A549 treated with AZD2906 at 1 μM for 4 hours (cell line): ENCODE measurements at places on chromosomes 12 and 14. TPM values are rescaled to one million over a fixed set of nuclear protein-coding genes. Genes with fewer than 3 reads are reported as not detected.

The CPNE6 gene
- total RNA-seq: 0.05 to 0.12 TPM (median 0.06 TPM) in 4 of 5 replicates, not detected in the other

The INSM2 gene
- 0.05 to 0.11 TPM (median 0.07 TPM) in 5 replicates for total RNA-seq

The LPAR5 gene
- total RNA-seq: 0.53 to 0.92 TPM (median 0.65 TPM) in 5 replicates

The HOTAIR gene
- 0.06 to 0.29 TPM (median 0.12 TPM) in 5 replicates for total RNA-seq

The CCDC88C gene
- 5.7 to 6.6 TPM (median 6.1 TPM) in 5 replicates for total RNA-seq

The TOMM20L gene
- not detected in 5 replicates for total RNA-seq

The FBXO33 gene
- 7.4 to 8.7 TPM (median 7.9 TPM) in 5 replicates for total RNA-seq
